Upper lobe of left lung (tissue), 6 donors: ENCODE measurements at places on chromosomes 4 and X. TPM values are rescaled to one million over a fixed set of nuclear protein-coding genes. Genes with fewer than 3 reads are reported as not detected.

GRCh38 chr4:65624651-65625050 is 45.6 kb downstream of the EPHA5 start:
- no peak for DNase-seq

DNA sequence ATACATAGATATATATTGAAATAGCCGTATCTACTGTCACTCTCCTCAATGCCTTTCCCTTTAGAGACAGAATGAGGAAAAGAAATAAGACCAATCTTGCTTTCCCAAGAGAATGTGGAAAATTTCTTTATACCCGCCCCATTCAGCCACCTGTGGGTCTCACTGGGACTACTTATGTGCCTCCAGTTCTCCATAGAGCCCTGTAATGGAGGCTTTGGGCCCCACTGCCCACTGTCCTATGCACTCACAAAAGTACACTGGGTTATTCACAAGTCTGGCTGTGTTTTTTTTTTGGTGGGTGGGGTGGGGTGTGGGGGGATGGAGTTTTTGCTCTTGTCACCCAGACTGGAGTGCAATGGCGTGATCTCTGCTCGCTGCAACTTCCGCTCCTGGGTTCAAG is 70.4 kb upstream of the ELOVL6 start:
- DNase-seq: no peak

DNA sequence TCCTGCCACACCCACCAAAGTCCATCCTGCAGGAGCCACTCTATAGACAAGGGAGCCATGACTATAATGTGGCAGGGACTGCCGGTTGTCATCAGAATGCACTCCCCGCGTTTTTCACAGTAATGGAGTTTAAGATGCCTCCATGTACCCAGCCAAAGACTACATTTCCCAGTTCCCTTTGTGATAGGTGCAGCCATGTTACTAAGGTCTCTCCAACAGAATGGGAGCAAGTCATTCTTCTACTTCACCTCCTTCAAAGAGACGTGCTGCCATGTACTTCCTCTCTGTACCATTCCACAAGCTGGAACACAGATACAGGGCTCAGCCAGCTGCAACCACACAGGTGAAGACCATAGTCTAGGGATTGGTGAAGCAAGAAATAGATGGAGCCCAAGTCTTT is 126.7 kb downstream of the CORIN start:
- DNase-seq: no peak

DNA sequence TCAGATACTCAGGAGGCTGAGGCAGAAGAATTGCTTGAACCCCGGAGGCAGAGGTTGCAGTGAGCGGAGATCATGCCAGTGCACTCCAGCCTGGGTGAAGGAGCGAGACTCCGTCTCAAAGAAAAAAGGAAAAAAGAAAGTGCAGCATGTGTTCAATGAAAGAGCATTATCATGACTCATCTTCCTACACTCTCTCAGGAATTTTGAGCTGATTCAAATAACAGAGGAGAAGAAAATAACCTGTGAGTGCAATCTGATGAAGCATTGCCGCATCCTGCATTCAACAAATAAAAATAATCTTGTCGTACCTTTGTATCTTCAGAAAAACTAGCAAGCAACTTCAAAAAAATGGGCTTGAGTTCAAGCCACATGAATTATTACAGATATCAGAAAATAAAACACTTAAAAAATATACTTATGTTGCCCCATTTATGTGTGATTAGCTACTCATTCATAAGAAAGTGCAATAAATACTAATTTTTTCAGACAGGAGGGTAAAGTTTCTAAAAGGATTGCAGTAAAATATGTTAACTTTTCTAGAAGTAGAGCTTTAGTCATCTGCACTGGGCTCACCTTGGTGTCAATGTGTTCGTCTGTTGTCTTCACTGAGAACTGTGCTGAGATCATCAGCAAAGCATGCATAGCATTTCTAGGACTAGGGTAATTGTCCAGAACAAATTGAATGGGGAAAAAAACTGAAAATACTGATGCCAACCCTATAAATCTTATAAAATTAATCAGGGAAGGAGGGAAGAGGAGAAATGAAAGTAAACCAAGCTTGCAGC is 90.4 kb upstream of the VCX3B start:
- DNase-seq: no peak

DNA sequence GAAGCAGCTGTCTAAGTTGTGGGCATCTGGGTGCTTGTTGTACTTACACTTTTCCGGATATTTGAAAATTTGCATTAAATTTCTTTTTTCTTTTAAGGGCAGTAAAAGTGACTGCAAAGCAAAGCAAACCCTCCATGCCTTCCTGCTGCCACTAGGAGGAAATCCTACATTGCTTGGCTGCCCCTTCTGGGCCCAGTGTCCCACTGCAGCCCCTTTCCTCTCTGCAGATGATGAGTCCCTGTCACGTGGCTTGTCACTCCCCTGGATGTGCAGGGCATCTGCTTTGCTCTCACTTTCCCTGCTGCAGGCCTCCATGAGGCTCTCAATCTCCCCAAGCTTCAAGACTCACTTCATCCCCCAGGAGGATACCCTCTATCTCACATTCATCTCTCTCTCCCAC is 12.7 kb downstream of the TSR2 start:
- DNase-seq: no peak

DNA sequence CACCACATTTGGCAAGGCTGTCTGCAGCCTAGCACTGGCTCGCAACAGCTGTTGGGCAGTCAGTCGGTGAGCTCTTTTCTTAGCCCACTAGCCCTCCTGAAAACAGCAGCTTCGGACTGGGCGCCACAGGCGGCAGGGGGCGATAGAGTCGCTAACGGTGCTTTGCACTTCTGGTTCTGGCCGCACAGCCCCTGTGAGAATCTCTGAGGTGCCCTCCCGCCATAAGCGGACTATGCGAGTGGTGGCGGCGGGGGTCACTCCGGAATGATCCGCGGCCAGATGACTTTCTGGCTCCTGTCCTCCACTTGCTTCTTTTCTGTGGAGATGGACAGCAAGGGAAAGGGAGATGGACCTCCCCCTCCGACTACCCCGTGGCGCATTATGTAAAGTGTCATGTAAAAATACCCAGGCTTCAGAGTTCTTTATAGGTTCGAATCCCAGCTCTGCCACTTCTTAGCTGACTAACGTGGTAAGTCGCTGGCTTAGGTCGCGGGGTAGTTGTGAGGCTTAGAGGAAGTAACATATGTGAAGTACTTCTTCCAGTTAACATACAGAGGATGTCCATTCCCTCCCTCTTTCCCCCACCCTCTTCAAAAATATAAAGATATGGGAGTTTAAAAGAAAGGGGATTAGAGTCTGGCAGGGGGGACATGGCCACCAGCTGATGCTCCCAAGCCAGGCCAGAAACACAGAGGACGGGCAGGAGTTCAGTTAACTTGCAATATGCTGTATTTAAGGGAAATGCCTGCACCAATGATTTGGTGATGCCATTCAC is 11.0 kb downstream of the ARHGAP36 start:
- no peak for DNase-seq

DNA sequence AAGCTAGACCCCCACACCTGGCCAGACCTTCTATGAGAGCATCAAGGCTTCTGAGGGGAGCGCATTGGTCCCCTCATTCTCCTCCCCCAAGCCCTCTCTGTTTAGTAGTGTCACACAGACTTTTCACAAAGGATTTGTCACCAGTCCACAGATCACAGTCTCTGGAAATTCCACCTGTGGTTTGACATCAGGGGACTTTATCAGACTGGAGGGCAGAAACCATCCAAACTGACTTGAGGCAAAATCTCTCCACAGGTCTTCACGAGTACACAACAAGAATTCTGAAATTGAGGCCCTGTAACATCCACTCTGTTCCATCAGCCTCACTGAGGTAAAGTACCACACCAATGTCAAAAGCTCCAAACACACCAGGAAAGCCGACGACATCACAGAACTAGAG is 112.5 kb downstream of the SH3KBP1 start:
- no peak for DNase-seq

- no peak for DNase-seq
These were observed 38.5 kb upstream of the FGFBP2 start for GRCh38 chr4:16001484-16001858.

DNA sequence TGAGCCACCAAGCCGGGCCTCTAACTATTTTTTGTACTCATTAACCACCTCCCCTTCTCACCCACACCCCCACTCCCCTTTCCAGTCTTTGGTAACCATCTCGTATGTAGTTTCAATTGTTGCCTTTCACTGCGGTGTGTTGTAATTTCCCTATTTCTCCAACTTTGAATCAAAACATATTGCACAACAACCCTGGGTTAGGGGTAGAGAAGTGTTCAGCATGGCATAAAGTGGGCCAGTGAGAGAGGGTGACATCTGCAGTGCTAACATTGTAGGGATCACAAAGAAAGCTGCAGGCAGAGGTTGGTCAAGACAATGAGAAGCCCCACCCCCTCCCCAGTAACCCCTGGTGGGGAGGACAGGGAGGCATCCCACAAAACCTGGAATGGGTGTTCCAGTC is 92.7 kb downstream of the SPATA18 start:
- DNase-seq: no peak

GRCh38 chr4:80101792-80102116 is 28.7 kb upstream of the ANTXR2 start:
- no peak for DNase-seq

DNA sequence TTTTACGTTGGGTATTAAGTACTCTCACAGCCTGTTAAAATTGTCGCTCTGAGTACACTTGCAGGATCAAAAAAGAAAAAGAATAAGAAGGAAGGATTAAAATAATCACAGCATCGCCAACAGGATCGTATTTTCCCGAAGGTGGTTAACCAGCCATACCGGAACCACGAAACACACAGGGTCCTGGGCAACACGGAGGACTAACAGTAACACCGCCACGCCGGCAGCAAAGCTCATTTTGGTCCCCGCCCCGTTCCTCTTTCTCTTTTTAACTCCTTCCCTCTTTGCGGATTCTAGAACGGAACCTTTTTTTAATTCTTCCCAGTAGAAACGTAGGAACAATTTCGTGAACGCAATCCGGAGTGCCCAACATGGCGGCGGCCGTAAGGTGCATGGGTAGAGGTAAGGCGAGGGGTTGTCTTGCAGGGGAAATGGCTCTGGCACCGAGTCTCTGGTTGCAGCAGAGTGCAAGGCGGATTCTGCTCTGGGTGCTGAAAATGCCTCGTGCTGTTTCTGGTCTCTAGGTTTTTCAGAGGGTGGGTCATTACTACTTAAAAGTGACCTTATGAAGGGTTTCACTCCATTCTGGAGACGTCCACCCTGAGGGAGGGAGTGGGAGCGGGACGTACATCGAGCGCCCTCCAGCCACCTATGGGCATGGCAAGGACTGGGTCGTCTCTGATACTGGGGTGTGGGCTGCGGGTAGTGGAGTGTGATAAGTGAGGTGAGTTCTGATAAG is at the start of gene MRPL1:
Gene MRPL1 (plus strand): TSS at position 353 of the 739 bp plus-strand sequence. CDS start 19 bp downstream, at position 372.
- DNase-seq: peak; percentile 94

DNA sequence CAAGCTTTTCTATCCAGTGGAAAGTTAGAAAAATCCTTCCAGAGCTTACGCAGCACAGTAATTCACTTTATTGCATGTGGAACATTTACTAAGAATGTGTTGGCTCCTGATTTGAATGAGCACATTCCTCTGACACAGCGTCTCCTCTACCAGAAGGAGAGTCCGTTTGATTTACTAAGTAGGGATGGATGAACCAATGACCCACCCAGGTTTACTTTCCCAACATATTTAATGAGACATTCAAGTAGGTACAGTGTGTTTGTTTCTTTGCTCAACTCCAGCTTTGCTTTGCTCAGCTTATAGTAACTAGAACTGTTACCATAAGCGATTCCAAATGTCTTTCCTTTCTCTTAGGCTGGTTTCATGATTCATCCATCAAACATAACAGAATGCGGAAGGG is 161.7 kb downstream of the SMARCA1 start:
- DNase-seq: no peak

GRCh38 chr4:109191216-109191615 is 111.2 kb downstream of the COL25A1 start:
- no peak for DNase-seq

GRCh38 chrX:72131317-72132294 is at the start of gene RTL5:
Gene RTL5 (minus strand): TSS chrX:72131915.
- DNase-seq: peak; percentile 92

- no peak for DNase-seq
These were observed 159.1 kb upstream of the KIT start for GRCh38 chr4:54498661-54499111.

DNA sequence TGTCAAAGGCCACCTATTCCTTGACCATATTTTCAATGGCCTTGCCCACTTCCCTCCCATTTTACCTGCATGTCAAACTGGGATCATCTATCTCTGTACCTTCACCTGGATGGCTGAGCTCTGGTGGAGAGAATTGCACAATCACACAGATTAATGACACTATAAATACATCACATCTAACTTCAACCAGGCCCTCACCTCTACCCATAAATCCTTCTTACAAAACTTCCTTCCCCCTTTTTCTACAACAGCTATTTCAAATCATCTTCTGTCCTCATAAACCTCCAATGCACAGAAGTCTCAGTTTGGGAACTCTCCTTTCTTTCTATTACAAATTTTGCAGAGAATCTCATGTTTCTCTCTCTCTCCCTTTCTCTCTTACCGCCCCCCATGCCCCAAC is 9.2 kb downstream of the PALLD start:
- DNase-seq: no peak

The GJB1 gene
- not detected for total RNA-seq

The HPGD gene
- total RNA-seq: 61.9 TPM

The SORCS2 gene
- 2.2 TPM for total RNA-seq

The CTAG1B gene
- total RNA-seq: not detected
